Mesenchymal stem cell (in vitro differentiated cells and primary cell): ENCODE measurements at places on chromosomes 3 and 15.
A peak's percentile ranks its signal among the peaks of the same experiment; 100 is the strongest.

DNA sequence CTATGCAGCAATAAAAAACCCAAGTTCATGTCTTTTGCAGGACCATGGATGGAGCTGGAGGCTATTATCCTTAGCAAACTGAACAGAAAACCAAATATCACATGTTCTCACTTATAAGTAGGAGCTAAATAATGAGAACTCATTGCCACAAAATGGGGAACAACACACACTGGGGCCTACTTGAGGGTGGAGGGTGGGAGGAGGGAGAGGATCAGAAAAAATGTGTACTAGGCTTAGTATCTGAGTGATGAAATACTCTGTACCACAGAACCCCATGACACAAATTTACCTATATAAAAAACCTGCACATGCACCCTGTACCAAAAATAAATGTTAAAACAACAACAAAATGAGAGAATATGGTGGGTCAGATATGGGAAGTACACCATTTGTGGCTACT is 49.6 kb upstream of the AADACL2 start:
- H3K36me3 ChIP-seq = no peaks in the 10 kb centered on the region
- no peak overlapping the region for H3K4me3 ChIP-seq
- no peak for DNase-seq
- no peaks in the 10 kb centered on the region for H3K27me3 ChIP-seq
- no peak overlapping the region for H3K27ac ChIP-seq

DNA sequence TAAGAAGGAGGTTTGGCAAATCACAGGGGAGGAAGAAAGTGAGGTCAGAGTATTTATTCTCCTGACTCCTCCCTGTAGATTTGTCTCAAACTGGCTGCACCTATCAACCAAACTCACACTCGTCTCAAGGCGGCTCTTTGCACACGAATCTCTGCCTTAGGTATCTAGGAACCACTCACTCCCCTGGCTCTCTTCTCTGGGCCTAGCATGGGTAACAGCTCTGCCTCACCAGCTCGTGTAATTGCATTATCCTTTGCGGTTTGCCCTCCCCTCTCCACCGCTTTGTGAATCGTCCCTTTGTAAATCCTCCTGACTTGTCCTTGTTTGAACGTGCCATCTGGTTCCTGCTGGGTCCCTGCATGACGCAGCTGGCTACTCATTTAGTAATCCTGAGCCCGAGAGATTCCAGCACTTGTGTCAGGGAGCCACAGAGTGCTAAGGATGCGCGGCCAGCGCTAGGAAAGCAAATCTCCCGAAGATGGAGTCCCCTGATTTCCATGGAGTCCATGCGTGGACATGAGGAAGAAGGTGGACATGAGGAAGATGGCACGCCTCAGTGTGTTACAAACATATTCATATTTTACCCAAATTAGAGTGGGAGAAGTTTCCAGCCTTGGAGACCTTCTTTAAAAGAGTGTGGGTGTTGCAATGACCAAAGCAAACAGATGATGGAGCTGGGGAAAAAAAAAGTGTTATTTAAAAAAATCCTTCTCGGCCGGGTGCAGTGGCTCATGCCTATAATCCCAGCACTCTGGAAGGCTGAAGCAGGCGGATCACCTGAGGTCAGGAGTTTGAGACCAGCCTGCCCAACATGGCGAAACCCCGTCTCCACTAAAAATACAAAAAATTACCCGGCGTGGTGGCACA is 26.7 kb downstream of the NRROS start:
- H3K27me3 ChIP-seq = no peaks in the 10 kb centered on the region
- peaks cover 4% of the 10 kb centered on the region for H3K4me1 ChIP-seq
- peak overlapping the region; percentile 11 for H3K4me3 ChIP-seq
- peak; percentile 93 for DNase-seq
- no peak overlapping the region for H3K27ac ChIP-seq
- H3K36me3 ChIP-seq = no peaks in the 10 kb centered on the region

DNA sequence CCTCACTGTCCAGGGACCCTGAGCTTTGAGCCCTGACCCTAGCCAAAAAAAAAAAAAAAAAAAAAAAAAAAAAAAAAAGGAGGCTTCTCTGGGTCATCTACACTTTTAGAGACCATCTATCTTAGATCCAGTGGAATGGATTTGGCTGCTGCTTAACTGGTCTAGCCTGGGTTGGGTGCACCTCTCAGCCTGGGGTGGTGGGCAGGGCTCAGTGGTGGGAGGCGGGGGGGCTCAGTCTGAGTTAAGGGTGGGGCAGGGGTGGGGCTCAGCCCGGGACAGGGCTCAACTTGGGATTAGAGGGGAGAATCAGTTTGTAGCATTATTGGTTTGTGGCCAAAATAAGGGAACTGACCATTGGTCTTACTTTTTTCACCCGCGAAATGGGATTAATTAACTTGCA is 139.2 kb downstream of the TPRA1 start:
- H3K27me3 ChIP-seq = peaks cover 68% of the 10 kb centered on the region
- no peak for DNase-seq
- peaks cover 9% of the 10 kb centered on the region for H3K4me1 ChIP-seq
- no peak overlapping the region for H3K4me3 ChIP-seq
- H3K27ac ChIP-seq = no peak overlapping the region

GRCh38 chr3:197306374-197307086 is 8.1 kb upstream of the DLG1 start:
- H3K27me3 ChIP-seq = no peaks in the 10 kb centered on the region
- H3K4me1 ChIP-seq = peaks cover 8% of the 10 kb centered on the region
- no peak overlapping the region for H3K4me3 ChIP-seq
- peak overlapping the region; percentile 76 for H3K27ac ChIP-seq
- DNase-seq = peak; percentile 74

GRCh38 chr3:28191363-28191762 is 50.1 kb upstream of the CMC1 start:
- H3K36me3 ChIP-seq = no peaks in the 10 kb centered on the region
- H3K4me1 ChIP-seq = no peaks in the 10 kb centered on the region
- no peak overlapping the region for H3K27ac ChIP-seq
- no peaks in the 10 kb centered on the region for H3K27me3 ChIP-seq
- no peak for DNase-seq

- H3K27me3 ChIP-seq = no peaks in the 10 kb centered on the region
- no peak overlapping the region for H3K27ac ChIP-seq
- no peaks in the 10 kb centered on the region for H3K4me1 ChIP-seq
- DNase-seq = no peak
- no peak overlapping the region for H3K4me3 ChIP-seq
Observed at GRCh38 chr3:113204371-113204770, 7.0 kb upstream of the BOC start.

- H3K4me3 ChIP-seq = no peak overlapping the region
- H3K27ac ChIP-seq = no peak overlapping the region
- H3K36me3 ChIP-seq = no peaks in the 10 kb centered on the region
- no peaks in the 10 kb centered on the region for H3K4me1 ChIP-seq
Observed at GRCh38 chr3:135556174-135556573, 409.4 kb upstream of the PPP2R3A start.

DNA sequence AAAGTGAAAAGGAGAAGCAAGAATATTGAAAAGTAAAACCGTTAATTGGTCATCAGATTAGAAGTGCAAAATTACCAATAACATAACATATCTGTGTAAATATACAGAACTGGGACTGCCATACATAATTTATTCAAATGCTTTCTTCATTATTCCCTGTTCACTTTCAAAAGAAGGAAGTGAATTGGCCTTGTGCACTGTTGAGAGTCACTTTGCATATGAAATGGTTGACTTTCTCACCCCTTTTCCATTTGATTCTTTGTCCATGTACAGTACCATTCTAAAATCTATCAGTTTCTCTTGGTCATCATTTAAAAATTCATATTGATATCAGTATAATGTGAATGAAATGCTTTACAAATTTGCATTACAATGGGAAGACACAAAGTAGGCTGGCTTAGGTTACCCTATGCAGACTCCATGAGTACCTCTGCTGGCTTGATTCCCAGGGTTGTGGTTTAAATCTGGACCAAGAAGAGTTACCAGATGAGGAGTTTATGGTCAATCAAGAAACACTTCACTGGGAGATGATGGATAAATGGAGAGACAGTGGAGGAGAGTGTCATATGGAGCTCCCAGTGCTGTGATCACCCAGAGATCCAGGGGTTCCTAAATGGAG is 210.9 kb upstream of the TOPAZ1 start:
- H3K27me3 ChIP-seq = no peaks in the 10 kb centered on the region
- H3K4me3 ChIP-seq = no peak overlapping the region
- H3K27ac ChIP-seq = no peak overlapping the region
- peaks cover 48% of the 10 kb centered on the region for H3K36me3 ChIP-seq

DNA sequence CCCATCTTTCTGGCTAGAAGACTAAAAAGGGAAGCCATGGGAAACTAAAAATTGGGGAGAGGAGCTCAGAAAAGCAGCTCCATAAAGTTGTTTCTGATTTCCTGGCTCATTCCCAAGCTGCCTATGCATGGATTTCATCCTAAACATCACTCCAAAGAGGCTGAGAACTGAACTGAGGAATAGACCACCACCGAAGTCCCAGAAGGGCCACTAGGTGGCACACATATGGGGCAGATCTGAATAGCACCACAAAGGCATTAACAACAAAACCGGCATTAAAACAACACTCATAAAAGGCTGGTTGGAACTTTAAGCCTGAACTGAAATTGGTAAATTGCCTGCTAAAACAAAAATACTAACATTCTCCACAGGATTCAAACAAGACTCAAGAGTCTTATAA is 106.3 kb downstream of the PLD1 start:
- peak; percentile 51 for DNase-seq
- no peak overlapping the region for H3K4me3 ChIP-seq

DNA sequence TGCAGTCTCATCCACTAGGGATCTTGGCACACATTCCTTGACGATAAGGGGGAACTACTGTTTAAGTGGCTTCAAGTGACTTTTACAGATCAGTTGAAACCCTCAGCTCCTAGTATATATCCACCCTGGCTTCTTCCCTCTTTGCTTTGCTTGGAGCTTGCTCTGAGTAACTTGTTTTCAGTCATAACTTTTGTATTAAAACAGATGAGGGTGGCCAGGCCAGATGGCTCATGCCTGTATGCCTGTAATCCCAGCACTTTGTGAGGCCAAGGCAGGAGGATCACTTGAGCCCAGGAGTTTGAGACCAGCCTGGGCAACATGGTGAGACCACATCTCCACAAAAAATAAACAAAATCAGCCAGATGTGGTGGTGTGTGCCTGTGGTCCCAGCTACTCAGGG is 42.4 kb downstream of the EOMES start:
- DNase-seq = no peak
- no peaks in the 10 kb centered on the region for H3K36me3 ChIP-seq
- no peaks in the 10 kb centered on the region for H3K27me3 ChIP-seq
- no peak overlapping the region for H3K27ac ChIP-seq
- H3K4me1 ChIP-seq = peaks cover 2% of the 10 kb centered on the region
